Activated CD8-positive, alpha-beta memory T cell treated with anti-CD3 and anti-CD28 coated beads, Interleukin-2, amount 10 ng/mL, durations not matched to agents 7 days and 5 days (primary cell): ENCODE measurements at places on chromosomes 12 and 14. TPM values are rescaled to one million over a fixed set of nuclear protein-coding genes. Genes with fewer than 3 reads are reported as not detected.

DNA sequence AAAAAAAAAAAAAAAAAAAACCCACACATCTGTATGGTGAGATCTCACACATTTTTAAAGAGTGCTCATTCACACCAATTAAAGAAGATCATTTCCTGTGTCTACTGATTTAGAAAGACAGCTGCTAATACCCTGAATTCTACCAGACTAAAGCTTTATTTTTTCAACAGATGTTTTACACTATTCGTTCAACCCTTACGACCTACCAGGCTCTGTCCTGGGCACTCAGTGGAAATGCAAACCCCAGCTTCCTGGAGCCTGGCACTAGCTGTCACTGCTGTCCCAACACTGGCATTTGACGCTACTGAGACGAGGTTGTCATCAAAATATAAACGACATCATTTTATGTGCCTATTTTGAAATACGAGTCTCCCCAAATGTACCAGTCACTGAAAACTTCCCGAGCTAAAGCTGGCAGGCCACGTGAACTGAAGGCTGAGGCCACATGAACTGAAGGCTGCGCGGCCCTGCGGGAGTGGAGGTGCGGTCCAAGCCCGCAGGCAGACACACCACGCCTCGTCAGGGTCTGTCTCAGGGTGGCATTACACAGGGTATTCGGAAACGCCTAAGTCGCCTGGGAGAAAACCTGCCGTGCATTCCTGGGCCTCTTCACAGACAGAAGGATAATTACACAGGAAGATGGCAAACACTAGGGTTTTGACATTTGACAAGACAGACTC, 27.2 kb downstream of the SLC15A4 start:
- H3K27me3 ChIP-seq = no peaks in the 10 kb centered on the region
- H3K4me1 ChIP-seq = peaks cover 52% of the 10 kb centered on the region
- no peak overlapping the region for H3K4me3 ChIP-seq

- peaks cover 1% of the 10 kb centered on the region for H3K36me3 ChIP-seq
- peaks cover 24% of the 10 kb centered on the region for H3K27me3 ChIP-seq
- H3K4me3 ChIP-seq = no peak overlapping the region
- no peak for DNase-seq
Measured at GRCh38 chr14:30854492-30854891, 19.9 kb upstream of the COCH start.

DNA sequence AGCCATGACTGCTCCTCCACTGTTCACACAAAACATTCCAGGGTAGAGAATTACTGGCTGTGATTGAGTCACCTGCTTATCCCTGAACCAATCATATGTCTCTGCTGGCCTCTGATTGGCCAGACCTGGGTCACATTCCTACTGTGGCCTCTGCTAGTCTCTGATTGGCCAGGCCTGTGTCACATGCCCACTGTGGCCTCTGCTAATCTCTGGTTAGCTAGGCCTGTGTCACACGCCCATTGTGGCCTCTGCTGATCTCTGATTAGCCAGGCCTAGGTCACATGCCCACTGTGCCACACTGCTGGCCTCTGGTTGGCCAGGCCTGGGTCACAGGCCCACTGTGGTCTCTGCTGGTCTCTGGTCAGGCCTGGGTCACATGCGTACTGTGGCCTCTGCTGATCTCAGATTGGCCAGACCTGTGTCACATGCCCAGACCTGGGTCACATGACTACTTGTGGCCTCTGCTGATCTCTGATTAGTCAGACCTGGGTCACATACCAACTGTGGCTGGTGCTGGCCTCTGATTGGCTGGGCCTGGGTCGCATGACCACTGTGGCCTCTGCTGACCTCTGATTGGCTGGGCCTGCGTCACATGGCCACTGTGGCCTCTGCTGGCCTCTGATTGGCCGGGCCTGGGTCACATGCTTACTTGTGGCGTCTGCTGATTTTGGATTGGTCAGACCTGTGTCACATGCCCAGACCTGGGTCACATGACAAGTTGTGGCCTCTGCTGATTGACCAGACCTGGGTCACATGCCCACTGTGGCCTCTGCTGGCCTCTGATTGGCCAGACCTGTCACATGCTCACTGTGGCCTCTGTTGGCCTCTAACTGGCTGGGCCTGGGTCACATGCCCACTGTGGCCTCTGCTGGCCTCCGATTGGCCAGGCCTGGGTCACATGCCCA, 251.6 kb downstream of the SLC15A4 start:
- no peak overlapping the region for H3K27ac ChIP-seq
- H3K27me3 ChIP-seq = no peaks in the 10 kb centered on the region
- H3K36me3 ChIP-seq = no peaks in the 10 kb centered on the region
- no peak for DNase-seq

TBPL2 gene
- not detected for total RNA-seq

BDKRB2 gene
- total RNA-seq = not detected

GRCh38 chr12:47900131-47901062, 4.4 kb downstream of the VDR start:
- H3K36me3 ChIP-seq = peaks cover 31% of the 10 kb centered on the region
- DNase-seq = no peak
- no peak overlapping the region for H3K4me3 ChIP-seq
- peaks cover 80% of the 10 kb centered on the region for H3K4me1 ChIP-seq

CIDEB gene
- total RNA-seq = 24.5 TPM

DNA sequence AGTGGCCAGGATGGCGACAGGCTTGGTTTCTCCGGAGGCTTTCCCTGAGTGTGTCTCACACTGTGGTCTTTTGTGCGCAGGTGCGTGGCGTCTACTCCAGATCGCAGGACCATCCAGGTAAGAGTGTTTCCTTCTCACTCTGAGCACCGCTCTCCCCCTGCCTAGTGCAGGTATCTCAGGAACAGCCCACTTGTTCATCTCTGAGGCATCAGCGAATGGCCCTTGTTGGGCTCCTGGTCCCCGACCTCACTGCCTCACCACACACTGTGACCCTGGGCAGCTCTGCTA, 781 bp downstream of the ADGRD1 start:
- no peak overlapping the region for H3K27ac ChIP-seq
- H3K4me3 ChIP-seq = no peak overlapping the region
- no peaks in the 10 kb centered on the region for H3K4me1 ChIP-seq
- H3K36me3 ChIP-seq = no peaks in the 10 kb centered on the region

ALKBH1 gene
- total RNA-seq = 12.3 TPM

GRCh38 chr12:62629971-62630739, 163.5 kb downstream of the MON2 start:
- DNase-seq = no peak
- H3K27me3 ChIP-seq = peaks cover 77% of the 10 kb centered on the region
- H3K36me3 ChIP-seq = peaks cover 2% of the 10 kb centered on the region

PMEL gene
- 0.23 TPM for total RNA-seq

CCDC184 gene
- total RNA-seq = 0.63 TPM

HELB gene
- total RNA-seq = 34.6 TPM

DNA sequence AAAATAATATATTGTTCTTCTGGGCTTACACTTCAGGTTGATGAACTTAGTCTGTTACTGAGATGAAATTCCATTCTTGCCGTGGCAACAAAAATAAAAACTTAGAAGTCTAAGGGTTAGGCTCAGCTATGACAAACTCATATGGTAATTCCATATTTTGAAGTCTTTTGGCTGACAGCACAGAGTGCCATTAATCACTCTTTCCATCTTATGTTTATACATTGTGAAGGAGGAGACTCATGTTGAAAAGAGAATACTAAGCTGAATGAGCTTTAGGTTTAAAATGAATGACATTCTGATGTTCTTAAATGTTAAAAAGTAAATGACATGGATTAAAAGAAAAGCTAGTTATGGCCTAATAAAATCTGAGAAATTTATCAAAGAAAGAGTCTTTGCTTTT, 291.9 kb downstream of the SOX5 start:
- H3K36me3 ChIP-seq = no peaks in the 10 kb centered on the region
- DNase-seq = no peak
- no peaks in the 10 kb centered on the region for H3K27me3 ChIP-seq
- no peaks in the 10 kb centered on the region for H3K4me1 ChIP-seq
- H3K27ac ChIP-seq = no peak overlapping the region

DNA sequence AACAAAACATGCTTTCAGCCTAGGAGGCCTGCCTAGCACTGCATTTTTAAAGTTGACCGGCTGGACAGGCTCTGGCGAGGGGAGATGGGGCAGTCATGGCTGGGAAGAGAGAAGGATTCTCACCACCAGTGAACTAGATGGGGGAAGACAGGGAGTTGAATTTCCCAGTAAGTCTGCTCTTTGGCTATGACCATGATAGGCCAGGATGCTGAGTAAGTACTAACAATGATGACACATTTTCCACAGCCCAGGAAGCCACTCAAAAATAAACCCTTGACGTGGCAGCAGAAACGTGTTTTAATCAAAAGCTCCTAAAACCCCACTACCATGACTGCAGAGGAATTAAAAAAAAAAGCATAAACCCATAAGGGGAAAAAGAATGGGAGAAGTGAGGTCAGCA, 19.0 kb downstream of the KCTD10 start:
- H3K4me3 ChIP-seq = no peak overlapping the region
- no peaks in the 10 kb centered on the region for H3K27me3 ChIP-seq
- peaks cover 33% of the 10 kb centered on the region for H3K4me1 ChIP-seq
- peaks cover 18% of the 10 kb centered on the region for H3K36me3 ChIP-seq

LHX5 gene
- total RNA-seq = not detected

CIROP gene
- not detected for total RNA-seq

DNA sequence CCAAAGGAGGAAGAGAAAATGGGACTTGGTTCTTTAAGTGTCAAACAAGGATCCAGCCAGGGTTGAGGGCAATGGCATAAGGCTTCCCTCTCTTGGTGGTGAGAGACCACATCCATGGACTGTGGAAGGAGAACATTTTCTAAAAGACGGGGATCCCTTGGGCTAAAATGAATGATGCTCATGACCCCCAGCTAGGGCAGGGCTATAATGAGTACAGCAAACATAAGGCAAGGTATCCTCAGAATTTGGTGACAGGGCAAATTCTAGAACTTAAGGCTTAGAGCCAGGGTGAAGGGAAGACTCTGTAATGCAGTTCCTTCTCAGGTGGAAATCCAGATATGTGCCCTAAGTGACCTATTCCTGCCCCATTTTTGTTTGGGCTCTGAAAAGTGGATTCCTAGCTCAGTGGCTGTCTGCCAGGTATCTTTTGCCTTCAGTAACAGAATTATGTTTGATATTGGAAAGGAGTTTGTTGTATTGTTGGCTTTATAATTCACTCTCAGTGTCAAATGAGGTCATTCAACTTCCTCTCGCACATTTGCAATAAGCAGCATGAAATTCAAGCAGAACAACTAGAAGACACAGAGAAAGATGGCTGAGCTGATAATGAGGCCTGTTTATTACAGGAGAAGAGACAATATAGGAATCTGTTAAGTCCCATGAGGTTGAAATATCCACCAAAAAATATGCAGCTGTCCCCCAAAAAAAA, 76.8 kb downstream of the DAD1 start:
- DNase-seq = no peak
- peaks cover 85% of the 10 kb centered on the region for H3K4me1 ChIP-seq
- peaks cover 93% of the 10 kb centered on the region for H3K36me3 ChIP-seq
- peak overlapping the region; percentile 80 for H3K4me3 ChIP-seq

DNA sequence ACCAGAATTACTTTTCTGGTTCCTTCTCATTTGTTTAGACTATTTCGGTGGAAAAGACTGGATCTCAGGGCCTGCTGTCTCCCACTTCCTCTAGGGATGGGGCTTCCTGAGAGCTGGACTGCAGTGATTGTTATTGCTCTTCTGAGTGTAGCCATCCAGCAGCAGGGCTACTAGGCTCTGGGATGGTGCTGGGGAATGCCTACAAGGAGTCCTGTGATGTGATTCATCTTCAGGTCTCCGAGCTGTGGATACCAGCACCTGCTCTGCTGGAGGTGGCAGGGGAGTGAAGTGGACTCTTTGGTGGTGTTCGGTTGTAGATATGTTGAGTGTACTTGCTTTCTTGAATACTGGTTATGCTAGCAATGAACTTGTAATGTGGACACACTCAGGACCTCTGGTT, 42.7 kb downstream of the AEBP2 start:
- DNase-seq = no peak
- peaks cover 70% of the 10 kb centered on the region for H3K4me1 ChIP-seq
- H3K27me3 ChIP-seq = no peaks in the 10 kb centered on the region
- H3K36me3 ChIP-seq = peaks cover 78% of the 10 kb centered on the region
- H3K27ac ChIP-seq = peak overlapping the region; percentile 78

GRCh38 chr12:76698966-76699365, 64.9 kb upstream of the ZDHHC17 start:
- H3K4me1 ChIP-seq = no peaks in the 10 kb centered on the region
- H3K27ac ChIP-seq = no peak overlapping the region

CCDC88C gene
- 214 TPM for total RNA-seq

DNA sequence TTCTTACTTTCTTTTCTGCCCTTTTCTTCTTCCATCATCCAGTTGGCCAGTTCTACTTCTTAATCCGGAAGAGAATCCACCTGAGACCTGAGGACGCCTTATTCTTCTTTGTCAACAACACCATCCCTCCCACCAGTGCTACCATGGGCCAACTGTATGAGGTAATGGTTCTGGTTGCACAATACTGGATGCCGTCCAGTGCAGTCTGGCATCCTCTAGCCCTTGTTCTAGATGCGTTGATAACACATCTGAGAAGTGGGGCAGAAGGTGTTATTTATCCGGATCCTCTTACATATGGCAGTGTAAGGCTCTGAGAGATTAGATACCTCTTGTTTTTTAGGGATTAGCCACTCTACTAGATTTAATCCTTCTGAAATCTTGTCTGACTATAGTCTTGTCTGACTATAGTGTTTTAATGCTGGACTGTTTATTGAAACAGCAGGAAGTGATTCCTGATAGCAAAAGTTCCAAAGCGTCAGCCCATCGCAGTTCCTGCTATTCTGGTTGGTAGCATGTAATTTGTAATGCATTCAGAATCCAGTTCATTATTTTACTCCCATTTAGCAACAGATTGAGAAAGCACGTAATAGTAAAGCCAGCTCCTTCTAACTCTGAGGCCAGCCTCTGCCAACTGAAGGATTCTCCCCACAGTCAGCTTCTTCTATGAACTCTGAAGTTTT, 7.9 kb downstream of the GABARAPL1 start:
- peaks cover 59% of the 10 kb centered on the region for H3K36me3 ChIP-seq
- no peak for DNase-seq
- H3K27me3 ChIP-seq = no peaks in the 10 kb centered on the region
- H3K4me3 ChIP-seq = no peak overlapping the region
- peaks cover 16% of the 10 kb centered on the region for H3K4me1 ChIP-seq

DNA sequence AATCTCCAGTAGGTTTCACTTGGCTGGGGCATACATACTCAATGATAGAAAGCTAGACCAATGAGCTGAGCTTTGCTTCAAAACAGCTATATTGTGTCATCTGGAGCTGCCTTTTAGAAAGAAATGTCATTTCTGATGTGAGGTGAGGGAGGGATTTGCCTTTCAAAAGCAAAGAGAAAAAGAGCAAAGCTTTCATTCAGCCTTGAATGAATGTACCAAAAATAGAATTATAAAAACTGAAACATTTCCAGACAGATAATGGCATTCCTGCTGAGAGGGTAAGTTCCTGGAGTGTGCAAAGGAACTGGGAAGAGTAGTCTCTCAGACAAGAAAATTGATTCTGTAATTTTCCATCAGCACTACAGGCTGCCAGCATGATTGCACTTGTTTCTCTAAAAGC, 710.0 kb downstream of the LRFN5 start:
- no peaks in the 10 kb centered on the region for H3K4me1 ChIP-seq
- H3K4me3 ChIP-seq = no peak overlapping the region
- H3K27ac ChIP-seq = no peak overlapping the region
- H3K36me3 ChIP-seq = no peaks in the 10 kb centered on the region
- DNase-seq = no peak

PYGL gene
- 0.91 TPM for total RNA-seq

- no peak overlapping the region for H3K27ac ChIP-seq
- H3K27me3 ChIP-seq = no peaks in the 10 kb centered on the region
- H3K36me3 ChIP-seq = no peaks in the 10 kb centered on the region
- H3K4me3 ChIP-seq = no peak overlapping the region
Measured at GRCh38 chr14:102272392-102272791, 32.6 kb downstream of the MOK start.
